ENCODE measurements at places on chromosomes 11 and 22. TPM values are rescaled to one million over a fixed set of nuclear protein-coding genes. Genes with fewer than 3 reads are reported as not detected.

MMP27 gene
- total RNA-seq, result not detected

RFPL3 gene
- not detected for total RNA-seq

OR4C12 gene
- total RNA-seq, result not detected

CARD16 gene
- 15.2 TPM for total RNA-seq

MTMR3 gene
- total RNA-seq, result 21.3 TPM

- DNase-seq, result no peak
- H3K36me3 ChIP-seq, result peaks cover under 1% of the 10 kb centered on the region
- no peaks in the 10 kb centered on the region for H3K27me3 ChIP-seq
- H3K4me1 ChIP-seq, result peaks cover 28% of the 10 kb centered on the region
- no peak overlapping the region for H3K4me3 ChIP-seq
Measured at GRCh38 chr22:40512426-40513136, 123.9 kb downstream of the MRTFA start.

DNA sequence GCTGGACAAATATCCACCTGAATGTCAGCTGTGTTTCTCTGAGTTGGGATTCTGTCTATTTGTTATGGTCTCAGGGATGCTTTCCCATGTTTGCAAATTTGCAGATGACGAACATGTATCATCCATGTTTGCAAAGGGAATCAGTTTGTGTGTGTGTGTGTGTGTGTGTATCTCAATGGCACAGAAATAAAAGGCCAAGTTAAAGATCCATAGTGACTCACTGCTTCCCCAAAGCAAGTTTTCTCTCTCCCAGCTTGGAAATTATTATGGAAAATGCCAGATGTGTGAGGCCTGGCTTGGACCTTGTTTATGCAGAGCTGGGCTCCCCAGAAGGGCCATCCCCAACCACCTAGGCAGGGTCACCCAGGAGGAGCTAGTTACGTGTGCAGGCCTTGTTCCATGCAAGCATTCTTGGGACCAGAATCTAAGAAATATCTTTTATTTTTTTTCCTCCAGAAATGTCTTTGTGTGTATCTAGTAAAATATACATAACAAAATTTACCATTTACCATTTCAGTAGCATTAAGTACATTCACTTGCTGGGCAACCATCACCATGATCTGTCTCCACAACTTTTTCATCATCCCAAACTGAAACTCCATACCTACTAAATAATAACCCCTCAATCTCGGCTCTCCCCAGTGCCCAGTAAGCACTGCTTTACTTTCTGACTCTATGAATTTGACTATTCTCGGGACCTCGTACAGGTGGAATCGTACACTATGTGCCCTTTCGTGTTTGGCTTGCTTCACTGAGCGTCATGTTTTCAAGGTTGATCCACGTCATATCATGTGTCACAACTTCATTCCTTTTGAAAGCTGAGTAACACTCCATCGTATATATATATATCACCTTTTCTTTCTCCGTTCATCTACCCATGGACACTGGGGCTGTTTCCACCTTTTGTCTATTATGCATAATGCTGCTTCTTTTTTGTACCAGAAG is 56.6 kb upstream of the WNT7B start:
- no peaks in the 10 kb centered on the region for H3K36me3 ChIP-seq
- no peaks in the 10 kb centered on the region for H3K27me3 ChIP-seq
- peaks cover 16% of the 10 kb centered on the region for H3K4me1 ChIP-seq
- DNase-seq, result no peak

DNA sequence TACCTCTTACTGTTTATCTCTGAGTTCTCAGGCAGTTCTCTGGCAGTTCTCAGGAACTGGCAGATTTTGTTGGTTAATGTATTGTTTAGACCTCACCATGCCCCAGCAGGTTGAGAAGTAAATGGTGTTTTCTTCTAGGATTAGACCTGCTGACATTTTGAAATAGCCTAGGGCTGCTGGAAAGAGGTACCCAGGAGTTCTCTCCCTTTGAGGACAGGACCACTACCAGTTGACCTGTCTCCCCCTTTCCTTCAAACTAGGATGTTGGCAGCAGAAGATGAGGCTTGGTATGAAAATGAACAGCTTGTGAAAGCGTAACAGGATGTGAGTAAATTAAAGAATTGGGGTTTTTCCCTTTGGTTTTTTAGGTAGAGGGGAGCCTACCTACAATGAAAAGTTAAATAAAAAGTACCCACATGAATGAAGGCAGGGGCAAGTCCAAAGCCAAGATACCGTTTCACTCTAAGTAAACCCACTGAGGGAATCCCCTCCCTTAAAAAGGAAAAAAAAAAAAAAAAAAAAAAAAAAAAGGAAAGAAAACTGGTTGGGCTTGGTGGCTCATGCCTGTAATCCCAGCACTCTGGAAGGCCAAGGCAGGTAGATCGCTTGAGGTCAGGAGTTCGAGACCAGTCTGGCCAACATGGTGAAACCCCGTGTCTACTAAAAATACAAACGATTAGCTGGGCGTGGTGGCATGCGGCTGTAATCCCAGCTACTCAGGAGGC is 96.2 kb downstream of the PDHX start:
- no peaks in the 10 kb centered on the region for H3K36me3 ChIP-seq
- DNase-seq, result peak; percentile 57
- peaks cover 55% of the 10 kb centered on the region for H3K4me1 ChIP-seq
- H3K4me3 ChIP-seq, result peak overlapping the region; percentile 7
- H3K27ac ChIP-seq, result peak overlapping the region; percentile 90

DNA sequence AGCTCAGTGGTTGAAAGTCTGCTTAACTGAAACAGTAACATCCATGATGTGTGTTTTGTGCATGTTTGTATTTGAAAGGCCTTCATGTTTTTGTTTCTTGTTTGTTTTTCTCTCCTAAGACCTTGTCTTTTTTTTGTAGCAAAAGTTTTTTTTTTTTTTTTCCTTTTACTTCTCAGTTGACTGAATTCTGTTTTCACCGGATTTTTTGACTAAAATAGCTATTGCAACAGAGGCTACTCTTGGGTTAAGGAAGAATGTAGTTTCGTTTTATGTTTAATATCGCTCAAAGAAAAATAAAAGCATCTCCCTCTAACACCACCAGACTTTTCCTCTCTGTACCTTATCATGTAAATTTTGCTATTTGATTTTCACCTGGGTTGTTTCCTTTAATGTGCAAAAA is 15.1 kb downstream of the APOL6 start:
- peaks cover 83% of the 10 kb centered on the region for H3K36me3 ChIP-seq
- peak overlapping the region; percentile 96 for H3K27ac ChIP-seq
- peak overlapping the region; percentile 33 for H3K4me3 ChIP-seq

DNA sequence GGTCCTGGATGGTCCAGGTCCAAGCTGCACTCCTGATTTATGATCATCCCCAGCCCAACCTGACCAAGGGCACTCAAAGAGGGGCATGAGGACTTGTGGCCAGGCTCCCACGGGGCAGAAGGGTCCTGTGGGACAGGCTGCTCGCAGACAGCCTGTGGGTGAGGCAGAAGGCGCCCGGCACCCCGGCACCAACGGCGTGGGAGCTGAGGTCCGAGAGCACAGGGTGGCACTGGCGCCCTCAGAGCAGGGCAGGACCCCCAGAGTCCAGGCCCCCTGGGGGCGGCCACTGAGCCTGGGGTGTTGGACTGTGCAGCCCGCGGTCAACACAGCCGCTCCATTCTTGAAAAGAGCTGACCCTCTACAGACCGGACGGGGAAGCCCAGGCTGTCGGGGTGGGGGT is 3.3 kb downstream of the IL17REL start:
- no peak overlapping the region for H3K4me3 ChIP-seq
- no peak for DNase-seq
- H3K36me3 ChIP-seq, result no peaks in the 10 kb centered on the region
- peaks cover 29% of the 10 kb centered on the region for H3K4me1 ChIP-seq
- H3K27me3 ChIP-seq, result peaks cover 2% of the 10 kb centered on the region

- H3K36me3 ChIP-seq, result no peaks in the 10 kb centered on the region
- H3K27me3 ChIP-seq, result peaks cover 10% of the 10 kb centered on the region
- H3K4me3 ChIP-seq, result no peak overlapping the region
- no peaks in the 10 kb centered on the region for H3K4me1 ChIP-seq
Measured at GRCh38 chr11:110972640-110973039, 260.4 kb upstream of the ARHGAP20 start.

- DNase-seq, result peak; percentile 40
- peak overlapping the region; percentile 92 for H3K27ac ChIP-seq
- H3K27me3 ChIP-seq, result no peaks in the 10 kb centered on the region
- H3K4me3 ChIP-seq, result no peak overlapping the region
- peaks cover 51% of the 10 kb centered on the region for H3K36me3 ChIP-seq
Measured at GRCh38 chr11:6611092-6611962, 689 bp downstream of the TAF10 start.

DNA sequence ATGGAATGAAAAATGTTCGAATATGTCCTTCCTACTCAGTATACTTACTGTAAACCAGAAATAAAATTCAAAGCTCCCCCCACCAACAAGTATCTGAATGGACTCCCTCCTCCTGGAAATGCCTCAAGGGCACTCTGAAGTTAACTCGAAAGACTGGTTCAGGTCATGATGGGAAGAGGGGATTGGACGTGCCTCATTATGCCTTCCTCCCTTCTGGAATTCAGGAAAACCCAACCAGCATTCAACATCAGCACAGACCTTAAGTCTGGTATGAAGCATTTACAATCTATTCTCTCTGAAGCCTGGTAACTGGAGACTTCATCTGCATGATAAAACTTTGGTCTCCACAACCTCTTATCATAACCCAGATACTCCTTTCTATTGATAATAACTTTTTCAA is 428.3 kb upstream of the RAG2 start:
- H3K36me3 ChIP-seq, result no peaks in the 10 kb centered on the region
- no peak overlapping the region for H3K27ac ChIP-seq
- H3K27me3 ChIP-seq, result no peaks in the 10 kb centered on the region
- DNase-seq, result no peak

DNA sequence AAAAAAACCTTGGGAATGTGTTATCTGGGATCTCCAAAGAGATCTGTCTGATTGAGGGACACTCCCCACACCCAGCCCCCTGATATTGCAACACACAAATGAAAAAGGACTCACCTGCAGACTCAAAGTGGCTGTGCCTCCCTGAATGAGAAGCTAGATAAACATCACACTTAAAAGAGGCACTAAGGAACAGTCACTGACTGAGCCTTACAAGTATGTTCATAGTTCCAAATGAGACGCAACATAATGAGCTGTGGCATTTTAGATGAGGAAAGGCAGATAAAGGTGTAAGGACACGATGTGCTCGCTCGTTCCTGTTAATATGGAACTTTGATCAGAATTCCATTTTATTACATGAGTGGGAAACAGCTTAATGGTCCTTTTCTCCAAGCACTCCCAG is 21.0 kb upstream of the CFAP300 start:
- peaks cover 7% of the 10 kb centered on the region for H3K27me3 ChIP-seq
- no peaks in the 10 kb centered on the region for H3K4me1 ChIP-seq
- no peak overlapping the region for H3K27ac ChIP-seq
- no peak overlapping the region for H3K4me3 ChIP-seq
- no peak for DNase-seq
- no peaks in the 10 kb centered on the region for H3K36me3 ChIP-seq

DNA sequence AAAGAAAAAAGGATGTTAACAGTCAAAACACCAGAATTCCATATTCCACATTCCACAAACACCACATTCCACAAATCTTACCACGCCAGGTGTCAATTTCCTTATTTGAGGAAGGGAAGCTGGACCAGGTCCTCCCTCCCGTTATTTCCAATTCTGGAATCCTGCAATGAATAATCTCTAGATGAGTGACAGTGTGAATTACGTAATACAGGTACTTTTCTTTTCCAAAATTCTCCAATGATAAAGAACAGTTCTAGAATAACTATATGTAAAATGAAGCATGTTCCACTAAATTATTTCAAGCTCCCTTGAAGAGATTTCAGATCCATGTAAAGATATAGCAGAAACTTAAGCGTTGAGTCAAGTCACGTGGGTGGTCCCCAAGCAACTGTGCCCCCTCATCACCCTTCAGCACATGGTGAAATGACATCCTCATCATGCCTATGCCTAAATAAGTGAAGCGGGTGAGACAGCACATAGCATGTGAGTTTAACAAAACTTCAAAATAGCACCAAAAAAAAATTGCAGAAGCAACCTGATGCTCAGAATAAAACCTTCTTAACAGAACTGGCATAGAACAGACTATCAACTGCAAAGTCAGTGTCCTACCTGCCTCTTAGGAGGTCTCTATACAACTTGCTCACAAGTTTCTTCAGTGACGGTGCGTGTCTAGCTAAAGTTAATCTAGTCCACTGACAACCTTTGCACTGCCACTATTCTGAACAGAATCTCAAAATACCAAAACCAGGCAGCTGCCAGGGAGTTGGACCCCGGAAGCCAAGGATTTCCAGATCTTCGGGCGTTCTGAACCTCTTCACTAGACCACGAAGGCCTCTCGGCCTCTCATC is 876 bp downstream of the NFRKB start:
- peak; percentile 44 for DNase-seq
- H3K36me3 ChIP-seq, result peaks cover 31% of the 10 kb centered on the region
- peak overlapping the region; percentile 84 for H3K4me3 ChIP-seq

GRCh38 chr11:120172054-120172911 is 34.4 kb upstream of the TRIM29 start:
- peaks cover 3% of the 10 kb centered on the region for H3K4me1 ChIP-seq
- peaks cover 43% of the 10 kb centered on the region for H3K27me3 ChIP-seq
- H3K4me3 ChIP-seq, result no peak overlapping the region
- no peak overlapping the region for H3K27ac ChIP-seq
- no peaks in the 10 kb centered on the region for H3K36me3 ChIP-seq
- DNase-seq, result peak; percentile 66

- no peak for DNase-seq
- H3K27ac ChIP-seq, result peak overlapping the region; percentile 89
- peak overlapping the region; percentile 63 for H3K4me3 ChIP-seq
- no peaks in the 10 kb centered on the region for H3K27me3 ChIP-seq
- H3K4me1 ChIP-seq, result peaks cover 87% of the 10 kb centered on the region
- peaks cover 17% of the 10 kb centered on the region for H3K36me3 ChIP-seq
Measured at GRCh38 chr11:96204366-96204659, 138.7 kb downstream of the MAML2 start.

DNA sequence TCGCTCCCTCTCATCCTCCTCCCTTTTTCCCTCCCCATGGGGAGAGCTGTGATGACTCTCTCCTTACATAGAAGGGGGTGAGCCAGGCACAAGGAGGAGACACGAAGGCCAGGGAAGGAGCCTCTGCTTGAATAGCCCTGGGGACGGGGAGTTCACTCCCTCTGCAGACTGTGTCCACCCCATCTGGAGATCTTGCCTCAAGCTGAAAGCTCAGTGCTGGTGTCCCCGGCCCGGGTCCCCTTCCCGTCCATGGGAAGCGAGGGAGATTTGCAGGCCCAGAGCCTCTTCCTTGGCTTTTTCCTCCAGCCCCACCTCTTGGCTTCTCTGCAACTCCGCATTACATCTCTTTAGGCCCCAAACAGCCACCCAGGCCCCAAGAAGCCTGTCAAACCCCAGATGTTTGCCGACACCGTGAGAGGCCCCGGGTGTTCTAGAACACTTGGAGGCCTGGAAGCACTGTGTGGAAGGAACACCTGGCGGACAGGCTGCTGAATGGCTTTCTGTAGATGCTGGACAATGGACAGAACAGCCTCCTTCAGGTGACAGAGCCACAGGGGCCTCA is 32.3 kb downstream of the LINC01488 start:
- H3K4me3 ChIP-seq, result no peak overlapping the region
- H3K4me1 ChIP-seq, result peaks cover 6% of the 10 kb centered on the region

DNA sequence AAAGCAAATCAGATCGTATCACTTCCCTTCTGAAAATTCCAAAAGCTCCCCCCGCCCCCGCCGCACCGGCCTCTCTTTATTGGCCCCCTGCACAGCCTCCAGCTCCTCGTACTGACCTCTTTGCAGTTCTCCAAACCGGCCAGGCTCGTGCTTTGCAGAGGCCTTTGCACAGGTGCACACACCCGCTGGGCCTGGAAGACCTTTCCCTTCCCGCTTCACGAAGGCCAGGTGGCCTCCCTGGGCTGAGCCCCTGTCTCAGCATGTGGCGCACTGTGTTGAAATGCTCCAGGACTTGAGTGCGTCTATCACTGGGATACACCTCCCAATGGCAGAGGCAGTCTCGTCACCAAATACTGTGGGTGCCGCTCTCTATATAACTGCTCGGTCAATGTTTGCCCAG is 13.2 kb upstream of the ADA2 start:
- no peaks in the 10 kb centered on the region for H3K36me3 ChIP-seq
- no peak overlapping the region for H3K4me3 ChIP-seq
- peaks cover 10% of the 10 kb centered on the region for H3K4me1 ChIP-seq
- no peak overlapping the region for H3K27ac ChIP-seq
